M059J (cell line): ENCODE measurements at places on chromosomes 4 and X.
A peak's percentile ranks its signal among the peaks of the same experiment; 100 is the strongest.

GRCh38 chr4:102253860-102254259 lies 91.4 kb downstream of the SLC39A8 start:
- no peak for DNase-seq

- DNase-seq, result no peak
Measured at GRCh38 chrX:2657532-2658113, 33.5 kb upstream of the CD99 start.

GRCh38 chrX:5549512-5549911 lies 679.2 kb downstream of the NLGN4X start:
- no peak for DNase-seq

- no peak for DNase-seq
Measured at GRCh38 chrX:68417651-68418050, 15.6 kb downstream of the OPHN1 start.

DNA sequence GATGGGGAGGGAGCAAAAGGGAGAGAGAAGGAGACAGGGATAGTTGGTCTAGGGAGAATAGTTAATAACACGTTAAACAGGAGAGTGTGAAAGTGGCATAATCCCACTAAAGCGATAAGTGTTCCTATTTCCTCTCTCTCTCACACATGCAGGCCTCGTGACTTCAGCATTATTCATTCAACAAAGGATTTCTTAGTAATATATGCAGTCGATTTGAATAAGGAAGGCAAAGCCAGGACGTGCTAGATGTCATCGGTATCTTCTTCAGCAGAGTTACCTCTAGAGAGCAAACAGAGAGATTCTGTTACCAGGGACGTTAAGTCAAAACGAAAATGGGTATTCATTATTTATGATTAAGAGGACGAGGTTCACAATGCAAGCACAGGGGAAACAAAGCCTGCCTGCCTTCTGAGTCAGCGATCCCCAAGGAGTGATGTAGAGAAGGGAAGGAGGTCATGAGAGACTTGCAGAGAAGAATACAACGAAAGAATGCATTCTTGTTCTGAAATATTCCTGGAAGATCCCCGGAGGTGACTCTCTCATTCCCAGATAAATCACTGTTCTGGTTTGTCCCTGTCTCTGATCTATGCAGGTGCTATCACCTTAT lies 1048.4 kb downstream of the NLGN4X start:
- no peak for DNase-seq

- DNase-seq, result peak; percentile 31
Measured at GRCh38 chr4:112060212-112060611, 85.0 kb upstream of the FAM241A start.

GRCh38 chr4:2696423-2696822 lies 59.7 kb downstream of the TNIP2 start:
- DNase-seq, result no peak

- DNase-seq, result no peak
Measured at GRCh38 chr4:141660880-141661279, 24.5 kb downstream of the IL15 start.

DNA sequence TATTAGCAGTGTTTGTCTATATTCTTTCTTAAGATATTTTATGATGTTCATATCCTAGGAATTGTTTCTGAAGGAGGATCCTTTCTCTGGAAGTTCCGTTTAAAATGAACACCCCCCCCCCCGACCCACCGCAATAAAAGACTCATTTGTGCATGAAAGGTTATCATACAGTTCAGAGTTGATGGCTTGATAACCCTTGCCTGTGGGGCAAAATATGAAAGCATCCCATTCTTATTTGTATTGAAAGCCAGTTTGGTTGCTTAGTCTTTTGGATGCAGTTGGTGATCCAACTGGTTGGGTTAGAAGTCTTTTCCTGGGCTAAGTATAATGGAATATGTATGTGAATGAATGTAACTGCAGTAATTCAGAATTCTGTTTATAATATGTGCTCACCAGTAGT lies 8.3 kb downstream of the INTS6L start:
- no peak for DNase-seq

DNA sequence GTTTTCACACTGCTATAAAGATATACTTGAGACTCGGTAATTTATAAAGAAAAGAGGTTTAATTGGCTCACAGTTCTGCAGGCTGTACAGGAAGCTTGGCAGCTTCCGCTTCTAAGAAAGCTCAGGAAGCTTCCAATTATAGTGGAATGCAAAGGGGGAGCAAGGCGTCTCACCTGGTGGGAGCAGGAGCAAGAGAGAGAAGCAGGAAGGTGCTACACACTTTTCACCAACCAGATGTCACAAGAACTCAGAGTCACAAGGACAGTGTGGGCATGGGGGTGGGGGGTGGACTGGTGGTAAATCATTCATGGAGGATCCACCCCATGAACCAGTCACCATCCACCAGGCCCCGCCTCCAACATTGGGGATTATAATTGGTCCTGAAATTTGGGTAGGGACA lies 22.8 kb downstream of the HMGB2 start:
- no peak for DNase-seq

GRCh38 chrX:118251271-118251670 lies 94.6 kb upstream of the WDR44 start:
- DNase-seq, result peak; percentile 63
